ENCODE measurements at places on chromosomes 1 and 21.

DNA sequence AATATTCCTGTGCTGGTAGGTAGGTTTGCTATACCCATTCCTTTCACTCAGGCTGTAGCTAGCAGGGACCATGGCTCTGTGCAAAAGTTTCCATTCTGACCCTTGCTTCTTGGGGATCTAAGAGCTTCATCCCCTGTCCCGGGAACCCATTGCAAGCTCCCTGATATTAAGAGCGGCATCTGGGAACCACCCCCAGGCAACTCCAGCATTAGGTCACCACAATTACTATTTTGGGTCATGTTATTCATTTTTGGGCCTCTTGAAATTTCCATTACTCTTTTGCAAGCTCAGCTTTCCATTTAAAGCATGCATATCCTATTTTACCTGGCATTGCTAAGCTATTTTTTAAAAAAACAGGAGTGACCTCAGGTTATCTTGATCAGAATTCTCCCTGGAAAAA, 22.1 kb upstream of the ACTRT2 start:
- DNase-seq, result no peak

DNA sequence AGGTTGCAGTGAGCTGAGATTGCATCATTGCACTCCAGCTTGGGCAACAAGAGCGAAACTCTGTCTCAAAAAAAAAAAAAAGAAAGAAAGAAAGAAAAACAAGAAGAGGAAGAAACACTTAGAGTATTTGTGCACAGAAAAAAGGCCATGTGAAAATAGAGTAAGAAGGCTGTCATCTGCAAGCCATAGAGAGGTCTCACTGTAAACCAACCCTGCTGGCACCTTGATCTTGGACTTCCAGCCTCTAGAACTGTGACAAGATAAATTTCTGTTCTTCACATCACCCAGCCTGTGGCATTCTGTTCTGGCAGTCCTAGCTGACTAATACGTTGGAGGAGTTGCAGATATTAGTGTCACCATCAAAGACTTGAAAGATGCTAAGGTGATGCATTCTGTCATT, 12.1 kb upstream of the ZDHHC18 start:
- no peak for DNase-seq

GRCh38 chr1:204335533-204335932, 24.2 kb downstream of the PLEKHA6 start:
- no peak for DNase-seq

GRCh38 chr1:69794831-69795230, 227.1 kb downstream of the LRRC7 start:
- DNase-seq, result no peak

- no peak for DNase-seq
Measured at GRCh38 chr1:229440851-229441537, 7.1 kb upstream of the ACTA1 start.

GRCh38 chr1:175884369-175884768, 141.0 kb upstream of the TNR start:
- DNase-seq, result no peak

- DNase-seq, result no peak
Measured at GRCh38 chr21:25062061-25062460, 545.2 kb downstream of the MRPL39 start.

GRCh38 chr1:176696109-176696508, 233.1 kb downstream of the PAPPA2 start:
- no peak for DNase-seq

DNA sequence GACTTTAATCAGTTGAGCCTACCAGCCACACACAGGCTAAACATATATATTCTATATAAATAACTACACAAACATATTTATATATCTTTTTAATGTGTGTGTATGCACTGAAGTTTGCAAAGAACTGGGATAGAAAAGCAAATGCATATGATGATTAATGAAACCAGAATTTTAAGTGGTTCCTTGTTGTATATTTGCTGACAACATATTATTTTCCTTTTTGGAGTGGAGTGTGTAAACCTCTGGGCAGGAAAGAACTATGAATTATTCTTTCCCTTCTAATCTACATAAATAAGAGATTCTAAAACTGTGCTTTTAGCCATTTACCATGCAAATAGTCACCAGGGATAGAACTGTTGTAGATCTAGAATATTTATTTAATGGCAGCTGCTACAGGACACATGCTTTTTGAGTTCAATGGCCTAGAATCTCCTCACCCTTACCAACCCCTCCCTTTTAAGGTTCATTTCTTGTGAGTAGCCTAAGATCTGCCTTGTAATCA, 187.6 kb downstream of the BACH1 start:
- DNase-seq, result no peak

DNA sequence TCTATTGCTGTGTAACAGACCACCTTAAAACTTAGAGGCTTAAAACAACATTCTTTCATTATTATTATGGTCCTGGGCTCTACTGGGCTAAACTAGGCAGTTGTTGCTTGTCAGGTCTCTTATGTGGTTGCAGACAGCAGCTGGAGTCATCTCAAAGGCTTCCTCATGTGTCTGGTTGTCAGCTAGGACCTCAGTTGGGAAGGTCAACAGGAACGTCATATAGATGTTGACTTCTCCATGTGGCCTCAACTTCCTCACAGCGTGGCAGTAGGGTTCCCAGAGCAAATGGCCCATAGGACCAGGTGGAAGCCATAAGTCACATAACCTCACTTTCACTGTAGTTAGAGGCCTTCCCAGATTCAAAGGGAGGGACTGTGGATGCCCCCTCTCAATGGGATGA, 15.4 kb upstream of the MEF2D start:
- DNase-seq, result no peak

DNA sequence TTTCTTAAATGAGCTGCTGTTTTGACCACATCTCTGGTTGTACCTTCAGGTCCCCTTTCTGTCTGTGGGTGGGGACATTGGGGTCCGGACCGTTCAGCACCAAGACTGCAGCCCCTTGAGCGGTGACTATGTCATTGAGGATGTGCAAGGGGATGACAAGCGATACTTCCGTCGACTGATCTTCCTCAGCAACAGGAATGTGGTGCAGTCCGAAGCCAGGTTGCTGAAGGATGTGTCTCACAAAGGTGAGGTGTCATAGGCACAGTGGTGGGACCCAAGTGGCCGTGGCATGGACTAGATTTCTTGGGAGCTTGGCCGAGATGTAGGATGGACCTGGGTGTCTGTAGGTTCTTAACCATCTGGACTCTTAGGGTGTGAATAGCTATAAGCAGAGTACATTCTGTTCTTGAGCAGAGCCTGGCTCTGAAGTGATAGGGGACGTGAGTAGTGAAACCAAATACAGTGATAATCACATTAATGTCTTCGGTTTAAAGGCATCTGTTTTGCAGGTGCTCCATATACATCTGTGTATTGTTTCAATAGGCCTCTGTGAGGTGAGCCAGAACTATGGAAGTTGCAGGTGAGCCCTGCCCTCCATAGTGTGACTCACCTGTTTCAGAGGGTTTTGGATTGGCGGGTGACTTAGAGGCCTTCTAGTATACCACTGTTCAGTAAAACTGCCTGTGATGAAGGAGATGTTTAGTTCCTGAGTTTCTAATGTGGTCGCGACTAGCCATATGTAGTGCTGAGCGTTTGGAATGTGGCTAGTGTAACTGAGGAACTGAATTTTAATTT, 6.4 kb downstream of the METTL13 start:
- no peak for DNase-seq

- DNase-seq, result no peak
Measured at GRCh38 chr1:1461721-1462317, 9.7 kb upstream of the ATAD3B start.

DNA sequence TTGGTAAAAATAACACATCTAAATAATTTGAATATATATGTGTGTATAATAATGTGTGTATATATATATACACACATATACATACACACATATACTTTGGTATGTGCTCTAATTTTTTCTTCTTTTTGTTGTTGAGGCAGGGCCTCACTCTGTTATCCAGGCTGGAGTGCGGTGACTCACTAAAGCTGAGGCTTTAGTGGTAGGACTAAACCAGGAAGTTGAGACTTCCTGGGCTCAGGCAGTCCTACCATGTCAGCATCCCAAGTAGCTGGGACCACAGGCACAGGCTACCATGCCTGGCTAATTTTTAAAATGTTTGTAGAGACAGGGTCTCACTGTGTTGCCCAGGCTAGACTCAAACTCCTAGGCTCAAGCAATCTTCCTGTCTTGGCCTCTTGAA, 46.7 kb upstream of the CXADR start:
- DNase-seq, result no peak

GRCh38 chr1:20259646-20260045, 31.0 kb upstream of the VWA5B1 start:
- DNase-seq, result no peak

DNA sequence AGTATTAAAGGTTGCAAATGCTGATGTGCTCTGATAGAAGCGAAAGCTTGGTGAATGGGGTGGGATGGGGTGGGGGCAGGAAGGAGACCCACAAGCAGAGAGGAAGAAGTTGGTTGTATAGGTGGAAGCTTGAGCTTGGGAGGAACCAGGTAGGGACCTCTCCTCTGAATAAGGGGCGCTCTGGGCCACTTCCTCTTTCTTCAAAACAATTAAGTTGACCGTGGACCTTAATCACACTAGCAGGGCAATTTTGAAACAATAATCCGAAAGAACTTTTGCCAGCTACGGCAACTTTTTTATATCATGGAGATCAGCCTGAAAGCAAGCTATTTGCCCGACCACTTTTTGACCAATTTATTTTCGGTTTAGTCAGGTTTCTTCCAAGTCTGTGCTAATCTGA, 1.9 kb upstream of the DYRK1A start:
- DNase-seq, result no peak

GRCh38 chr1:18537386-18538306, 56.9 kb downstream of the KLHDC7A start:
- peak; percentile 25 for DNase-seq

DNA sequence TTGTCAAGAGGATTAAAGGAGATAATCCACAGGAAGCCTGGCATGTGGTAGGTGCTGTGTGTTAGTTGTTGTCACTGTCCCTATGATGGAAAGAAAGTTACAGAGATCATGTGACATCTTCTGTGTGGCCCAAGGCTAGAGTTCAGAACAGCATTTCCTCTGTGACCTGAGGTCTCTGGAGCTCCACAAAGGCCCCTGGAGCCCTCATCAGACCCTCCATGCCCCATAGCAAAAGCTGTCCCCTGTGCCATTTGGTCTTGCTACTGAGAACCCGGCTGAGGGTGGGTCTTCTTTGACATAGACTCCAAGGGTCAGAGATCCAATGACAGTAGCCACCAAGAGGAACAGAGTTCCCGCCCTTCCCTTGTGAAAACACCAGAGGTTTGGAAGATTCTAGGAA, 8.1 kb downstream of the CELA2B start:
- no peak for DNase-seq

DNA sequence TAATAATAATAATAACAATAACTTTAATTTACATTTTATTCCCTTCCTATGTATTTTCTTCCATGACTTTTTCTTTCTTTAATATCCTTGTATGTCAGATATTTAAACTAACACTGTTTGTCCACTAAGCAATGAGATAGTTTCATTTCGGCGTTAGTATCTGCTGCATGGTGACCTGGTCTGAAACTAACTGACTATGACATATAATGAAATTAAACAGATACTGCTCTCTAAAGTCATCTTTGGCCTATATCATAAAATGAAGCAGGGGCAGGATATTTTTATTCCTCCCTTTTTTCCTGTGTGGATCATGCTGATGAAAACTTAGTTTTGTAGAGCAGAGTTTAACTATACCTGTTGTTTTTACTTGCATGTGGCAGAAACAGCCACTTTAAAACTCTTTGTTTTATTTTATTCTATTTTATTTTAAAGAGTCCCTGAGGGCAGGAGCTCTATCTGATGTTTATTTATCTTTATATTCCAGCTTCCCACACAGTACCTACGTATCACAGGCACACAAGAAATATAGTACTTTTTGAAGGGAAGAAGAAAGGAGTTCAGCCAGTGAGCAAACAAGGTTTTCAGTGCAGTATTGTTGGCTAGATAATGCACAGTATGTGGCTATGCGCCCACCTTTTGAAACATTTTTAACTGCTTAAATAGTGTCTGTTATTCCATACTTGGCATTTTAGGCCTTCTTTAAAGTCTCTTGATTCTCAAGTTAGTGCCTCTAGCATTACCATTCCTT, 165.6 kb downstream of the PHTF1 start:
- no peak for DNase-seq

GRCh38 chr1:235917267-235917811, 50.6 kb upstream of the LYST start:
- DNase-seq, result no peak

DNA sequence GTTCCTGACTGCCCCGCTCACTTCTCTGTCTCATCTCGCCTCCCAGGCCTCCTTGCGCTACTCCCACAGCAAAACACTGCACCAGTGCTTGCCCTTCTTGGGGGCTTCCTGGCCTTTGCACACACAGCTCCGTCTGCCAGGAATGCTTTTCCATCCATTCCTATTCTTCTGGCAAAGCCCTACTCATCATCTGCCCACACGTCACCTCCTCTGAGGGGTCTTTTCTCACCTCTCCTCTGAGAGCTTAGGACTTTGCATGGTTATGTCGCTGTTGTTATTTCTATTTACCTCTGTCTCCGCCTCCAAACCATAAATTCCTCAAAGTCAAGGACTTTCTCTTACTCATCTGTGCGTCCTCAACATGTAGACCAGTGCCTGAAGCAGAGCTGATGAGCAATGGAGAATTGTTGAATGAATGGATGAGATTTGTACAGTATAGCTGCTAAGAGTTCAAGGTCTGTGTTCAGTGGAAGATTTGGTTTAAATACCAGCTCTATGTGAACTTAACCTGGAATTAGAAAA, 26.4 kb upstream of the BTG2 start:
- DNase-seq, result no peak

DNA sequence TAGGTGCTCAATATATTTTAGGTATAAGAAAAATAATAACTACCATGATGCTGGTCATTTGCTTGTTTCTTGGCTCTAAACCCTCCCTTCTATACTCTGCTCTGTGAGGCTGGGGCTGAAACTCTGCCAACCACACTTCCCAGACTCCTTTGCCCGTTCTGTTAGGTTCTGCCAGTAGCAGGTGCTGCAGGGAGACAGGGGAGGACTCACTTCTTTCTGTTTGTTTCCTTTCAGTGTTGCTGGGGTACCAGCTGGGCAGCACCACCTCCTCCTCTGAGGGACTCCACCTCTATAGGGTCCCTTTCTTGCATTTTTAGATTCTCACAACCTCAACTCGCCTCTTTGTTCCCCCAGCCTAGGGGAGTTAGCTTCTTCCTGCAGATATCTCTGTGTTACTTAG, 17.0 kb upstream of the SH2D2A start:
- no peak for DNase-seq

DNA sequence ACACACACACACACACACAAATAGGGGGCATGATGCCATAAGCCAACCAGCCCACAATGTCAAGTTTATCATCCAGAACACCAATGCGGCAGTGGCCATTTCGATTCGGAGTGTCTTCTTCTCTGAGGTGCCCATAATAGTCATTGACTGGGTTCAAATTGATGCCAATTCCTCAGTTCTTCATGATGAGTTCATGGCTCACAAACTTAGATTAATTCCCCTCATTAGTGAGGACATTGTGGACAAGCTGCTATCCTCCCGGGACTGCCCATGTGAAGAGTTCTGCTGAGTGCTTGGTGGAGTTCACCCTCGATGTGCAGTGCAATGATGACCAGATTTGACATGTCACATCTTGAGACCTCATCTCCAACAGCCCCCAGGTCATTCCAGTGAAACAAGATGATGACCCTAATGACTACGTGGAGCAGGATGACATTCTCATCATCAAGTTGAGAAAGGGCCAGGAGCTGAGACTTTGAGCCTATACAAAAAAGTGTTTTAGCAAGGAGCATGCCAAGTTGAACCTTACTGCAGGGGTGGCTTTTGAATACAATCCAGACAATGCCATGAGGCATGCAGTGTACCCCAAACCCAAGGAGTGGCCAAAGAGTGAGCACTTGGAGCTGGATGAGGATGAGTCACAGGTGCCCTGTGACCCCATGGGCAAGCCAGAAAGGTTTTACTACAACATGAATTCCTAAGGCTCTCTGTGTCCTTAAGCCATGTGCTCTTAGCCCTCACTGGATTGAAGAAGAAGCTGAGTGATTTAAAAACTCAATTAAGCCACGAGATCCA, 211.6 kb upstream of the SAMSN1 start:
- DNase-seq, result no peak
